ENCODE measurements at places on chromosomes 11 and 22.
A peak's percentile ranks its signal among the peaks of the same experiment; 100 is the strongest.

- DNase-seq = no peak
Observed at GRCh38 chr11:132116516-132116915, 746.1 kb downstream of the NTM start.

DNA sequence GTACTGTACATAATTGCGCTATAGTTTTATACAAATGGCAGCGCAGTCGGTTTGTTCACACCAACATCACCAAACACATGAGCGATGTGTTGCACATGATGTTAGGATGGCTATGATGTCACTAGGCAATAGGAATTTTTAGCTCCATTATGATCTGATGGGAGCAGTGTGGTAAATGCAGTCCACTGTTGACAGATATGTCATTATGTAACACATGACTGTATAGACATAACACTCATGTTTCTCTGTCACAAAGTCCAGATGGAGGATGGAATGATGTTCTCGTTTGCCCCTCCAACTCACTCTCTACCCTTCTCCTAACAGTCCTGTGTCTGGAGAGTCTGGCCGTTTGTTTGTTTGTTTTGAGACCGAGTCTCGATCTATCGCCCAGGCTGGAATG lies 288.5 kb downstream of the LARGE1 start:
- DNase-seq = no peak

DNA sequence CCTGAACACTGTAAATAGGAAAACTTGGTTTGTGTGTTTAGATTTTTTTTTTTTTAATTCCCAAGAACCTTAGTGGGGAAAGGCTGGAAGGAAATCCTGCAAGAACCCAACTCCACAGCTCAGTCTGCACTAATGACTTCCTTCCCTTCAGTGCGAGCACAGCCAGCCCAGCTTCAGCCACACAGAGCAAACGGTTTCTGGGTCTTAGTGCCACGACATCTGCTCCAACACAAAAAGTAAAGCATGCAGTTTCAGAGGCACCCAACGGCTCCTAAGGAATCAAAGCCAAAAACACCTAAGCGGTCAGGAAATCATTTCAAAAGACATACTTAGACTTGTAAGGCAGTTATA lies 236.1 kb downstream of the TTC28 start:
- no peak for DNase-seq

- DNase-seq = no peak
Observed at GRCh38 chr11:102323542-102324251, 6.4 kb downstream of the BIRC3 start.

DNA sequence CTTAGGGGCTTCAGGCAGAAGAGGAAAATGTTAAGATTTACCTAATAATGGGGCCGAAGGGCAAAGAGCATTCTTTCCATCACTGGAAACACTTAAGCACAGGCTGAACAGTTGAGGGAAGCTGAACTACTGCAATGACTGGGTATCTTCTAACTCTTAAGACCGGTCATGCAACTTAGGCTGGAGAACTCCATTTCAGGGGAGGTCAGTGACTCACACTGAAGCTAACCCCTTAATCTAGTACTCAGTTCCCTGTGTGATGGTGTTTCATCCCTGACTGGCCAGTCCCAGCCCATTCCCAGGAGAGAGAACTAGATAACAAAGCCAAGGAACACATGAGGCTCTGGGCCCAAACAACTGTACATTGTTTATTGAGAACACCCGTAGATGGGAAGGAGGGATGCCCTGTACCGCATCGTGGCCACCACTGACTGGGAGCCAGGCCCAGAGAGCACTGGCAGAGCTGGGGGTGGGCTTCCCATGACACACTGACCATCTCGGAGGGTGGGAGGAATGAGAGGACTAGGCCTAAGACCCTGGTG lies 10.5 kb downstream of the RPL27A start:
- no peak for DNase-seq

DNA sequence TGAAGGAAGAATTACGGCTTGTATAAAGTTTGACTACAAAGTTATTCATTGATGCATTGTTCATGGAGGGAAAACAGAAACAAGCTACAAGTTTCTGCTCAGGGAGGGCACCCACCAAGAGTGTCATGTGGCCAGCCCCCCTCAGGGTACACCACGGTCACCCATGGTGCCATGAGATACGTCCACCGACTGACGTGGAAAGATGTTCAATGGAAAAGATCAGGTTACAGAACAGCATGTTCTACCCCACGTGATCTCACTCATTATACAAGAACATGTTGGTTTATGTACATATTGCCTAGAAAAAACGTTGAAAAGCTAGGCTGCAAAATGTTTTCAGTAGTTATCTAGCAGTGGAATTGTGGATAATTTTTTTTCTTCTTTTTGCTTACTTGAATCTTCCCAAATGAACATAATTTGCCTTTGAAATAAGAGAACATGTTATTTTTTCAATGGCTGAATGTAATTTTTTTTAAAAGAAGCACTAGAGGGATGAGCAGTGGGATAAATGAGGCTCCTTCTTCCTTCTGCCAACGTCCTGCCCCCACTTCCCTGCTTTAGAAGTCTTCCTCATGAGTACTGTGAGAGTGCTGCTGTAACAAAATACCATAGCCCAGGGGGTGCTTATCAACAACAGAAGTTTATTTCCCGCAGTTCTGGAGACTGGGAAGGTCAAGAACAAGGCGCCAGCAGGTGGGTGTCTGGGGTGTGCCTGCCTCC lies 22.5 kb downstream of the RCN1 start:
- DNase-seq = peak; percentile 100

DNA sequence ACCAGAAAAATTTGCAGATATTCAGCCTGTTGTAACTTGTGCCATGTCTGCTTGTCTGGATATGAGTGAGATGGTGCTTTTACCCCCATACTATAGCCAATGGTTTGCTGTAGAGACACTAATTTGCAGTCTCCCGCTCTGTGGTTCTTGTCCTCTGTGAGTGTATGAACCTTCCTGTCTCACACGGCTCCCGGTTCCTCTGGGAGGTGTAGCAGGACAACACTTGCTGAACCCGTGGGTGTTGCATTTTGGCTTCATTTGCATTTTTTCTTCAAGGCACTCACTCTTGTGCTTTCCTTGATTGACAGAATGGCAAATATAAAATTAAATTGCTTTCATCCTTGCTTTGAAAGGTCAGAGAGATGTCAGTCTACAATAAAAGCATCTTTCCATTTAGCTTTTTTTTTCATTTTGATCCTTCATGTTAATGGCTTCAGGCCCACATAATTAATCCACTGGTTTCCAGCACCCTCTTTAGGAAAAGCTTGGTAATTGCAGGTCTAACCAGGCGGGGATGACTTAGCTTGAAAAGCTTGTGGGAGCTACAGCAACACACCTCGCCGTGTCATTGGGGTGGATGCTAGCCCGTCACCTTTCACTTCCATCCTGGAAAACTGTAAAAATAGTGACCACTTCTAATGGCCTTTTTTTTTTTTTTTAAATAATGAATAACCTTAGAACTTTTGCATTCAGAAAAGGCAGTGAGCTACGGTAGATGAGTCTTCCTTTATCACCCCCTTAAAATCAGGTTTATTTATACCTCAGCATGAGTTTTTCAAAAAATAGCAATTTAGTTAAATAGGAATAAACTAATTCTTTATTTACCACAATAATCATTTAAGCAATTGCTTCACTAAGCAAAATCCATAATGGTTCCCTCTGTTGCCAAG lies 27.4 kb upstream of the ST14 start:
- peak; percentile 21 for DNase-seq

- DNase-seq = no peak
Observed at GRCh38 chr22:42769574-42770447, 49.1 kb upstream of the A4GALT start.

GRCh38 chr11:119863851-119864601 lies 135.0 kb upstream of the NECTIN1 start:
- DNase-seq = peak; percentile 70

DNA sequence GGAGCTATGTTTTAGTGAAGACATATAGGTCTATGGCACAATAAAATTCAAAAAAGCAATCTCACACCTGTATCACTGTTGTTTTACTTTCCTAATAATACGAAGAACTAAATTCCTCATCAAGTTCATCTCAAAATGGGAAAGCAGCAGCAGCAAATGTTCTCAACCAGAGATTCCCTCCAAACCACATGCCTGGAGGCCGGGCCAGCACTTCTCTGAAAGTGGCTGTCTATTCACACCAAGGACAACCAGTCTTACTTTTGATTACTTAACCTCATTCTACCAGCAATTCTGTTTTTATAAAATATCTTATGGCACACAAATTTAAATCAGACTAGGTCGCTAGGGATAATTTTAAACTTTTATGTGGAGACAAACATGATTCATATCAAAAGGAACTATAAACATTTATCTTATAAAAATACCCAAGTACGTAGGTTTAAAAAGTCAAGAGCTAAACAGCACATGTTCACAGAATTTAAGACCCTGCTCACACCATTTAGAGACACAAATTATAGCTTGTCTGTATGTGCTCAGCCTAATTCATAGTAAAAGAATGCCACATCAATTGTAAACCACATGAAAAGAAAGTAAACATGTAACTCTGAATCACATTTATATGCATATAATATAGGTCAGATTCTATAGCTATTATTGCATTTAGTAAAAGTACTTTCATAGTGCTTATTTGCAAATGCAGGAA lies 46.1 kb downstream of the RRAS2 start:
- DNase-seq = no peak

- DNase-seq = no peak
Observed at GRCh38 chr11:120457996-120458395, 53.6 kb upstream of the GRIK4 start.

GRCh38 chr11:107102692-107103477 lies 84.6 kb upstream of the GUCY1A2 start:
- DNase-seq = peak; percentile 72

GRCh38 chr11:18727479-18728236 lies 1.7 kb upstream of the IGSF22 start:
- no peak for DNase-seq

GRCh38 chr22:46273432-46274148 lies 5.8 kb downstream of the TTC38 start:
- DNase-seq = no peak

- DNase-seq = no peak
Observed at GRCh38 chr11:115199481-115200069, 304.6 kb downstream of the CADM1 start.

DNA sequence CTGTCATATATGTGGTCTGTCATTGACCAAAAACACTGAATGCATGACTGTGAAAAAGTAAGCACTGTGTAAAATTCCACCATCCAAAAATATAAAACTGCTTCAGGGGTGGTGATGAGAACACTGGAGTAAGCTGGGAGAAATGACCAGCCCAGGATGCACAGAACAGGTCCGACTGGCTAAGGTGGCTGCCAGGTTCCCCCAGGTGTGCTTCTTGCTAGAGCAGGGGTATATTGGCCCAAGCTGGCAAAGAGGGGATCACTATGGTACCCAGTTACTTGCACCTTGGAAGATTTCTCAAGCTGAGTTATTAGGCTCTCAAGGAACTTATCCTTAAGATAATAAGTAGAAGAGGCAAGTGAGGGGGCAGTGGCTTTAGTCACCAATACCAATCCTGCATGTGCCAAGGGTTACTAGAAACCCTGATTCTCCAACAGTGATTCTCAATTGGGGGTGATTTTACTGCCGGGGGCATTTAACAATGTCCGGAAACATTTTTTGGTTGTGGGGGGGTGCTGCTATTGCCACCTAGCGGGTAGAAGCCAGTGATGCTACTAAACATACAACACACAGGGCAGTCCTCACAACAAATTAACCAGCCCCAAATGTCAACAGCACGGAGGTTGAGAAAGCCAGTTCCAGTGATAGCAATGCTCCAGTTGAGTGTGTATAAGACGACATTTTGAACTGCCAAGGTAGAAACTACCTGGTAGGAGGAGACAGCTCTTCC lies 15.7 kb downstream of the SNU13 start:
- DNase-seq = no peak

DNA sequence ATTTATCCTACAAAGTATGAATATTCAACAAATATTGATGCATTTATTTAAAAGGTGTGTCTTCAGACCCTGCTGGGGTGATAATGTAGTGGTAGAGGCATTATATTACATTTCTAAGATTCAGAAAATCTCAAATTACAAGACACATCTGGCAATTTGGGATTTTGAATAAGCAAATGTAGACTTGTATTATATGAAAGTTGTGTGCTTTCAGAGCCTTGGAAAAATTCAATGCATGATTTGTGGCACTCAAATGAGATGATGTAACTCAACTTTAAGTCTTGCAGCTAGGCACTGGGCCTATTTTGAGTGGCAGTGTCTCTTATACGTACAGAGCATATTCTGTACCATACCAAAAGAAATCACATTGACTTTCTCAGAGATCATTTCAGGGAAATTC lies 214.4 kb downstream of the ETS1 start:
- DNase-seq = no peak

DNA sequence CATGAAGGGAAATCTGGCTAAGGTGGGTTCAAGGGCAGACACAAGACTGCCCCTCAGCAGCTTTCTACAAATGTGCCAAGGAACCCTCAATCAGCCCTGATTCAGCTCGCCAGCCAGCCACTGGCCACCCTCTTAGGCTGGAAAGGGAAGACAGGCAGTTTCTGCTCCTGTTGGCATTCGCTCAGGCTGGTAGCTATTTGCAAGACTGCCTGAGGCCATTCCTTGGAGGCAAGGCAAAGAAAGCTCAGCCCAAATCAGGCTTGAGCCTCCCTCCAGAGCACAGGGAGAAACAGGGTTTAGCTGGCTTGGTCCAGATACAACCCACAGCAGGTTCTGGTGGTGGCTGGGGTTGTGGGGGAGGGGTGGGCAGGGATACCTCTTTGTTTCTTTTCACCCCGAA lies 19.2 kb downstream of the TP53I11 start:
- DNase-seq = peak; percentile 25

- DNase-seq = peak; percentile 70
Observed at GRCh38 chr22:30005213-30005857, 74.9 kb upstream of the HORMAD2 start.
